CD4-positive, alpha-beta T cell treated with Interleukin-6 at 100 ng/mL for 8 hours (primary cell): ENCODE measurements at places on chromosomes 12 and 14.
A peak's percentile ranks its signal among the peaks of the same experiment; 100 is the strongest.

DNA sequence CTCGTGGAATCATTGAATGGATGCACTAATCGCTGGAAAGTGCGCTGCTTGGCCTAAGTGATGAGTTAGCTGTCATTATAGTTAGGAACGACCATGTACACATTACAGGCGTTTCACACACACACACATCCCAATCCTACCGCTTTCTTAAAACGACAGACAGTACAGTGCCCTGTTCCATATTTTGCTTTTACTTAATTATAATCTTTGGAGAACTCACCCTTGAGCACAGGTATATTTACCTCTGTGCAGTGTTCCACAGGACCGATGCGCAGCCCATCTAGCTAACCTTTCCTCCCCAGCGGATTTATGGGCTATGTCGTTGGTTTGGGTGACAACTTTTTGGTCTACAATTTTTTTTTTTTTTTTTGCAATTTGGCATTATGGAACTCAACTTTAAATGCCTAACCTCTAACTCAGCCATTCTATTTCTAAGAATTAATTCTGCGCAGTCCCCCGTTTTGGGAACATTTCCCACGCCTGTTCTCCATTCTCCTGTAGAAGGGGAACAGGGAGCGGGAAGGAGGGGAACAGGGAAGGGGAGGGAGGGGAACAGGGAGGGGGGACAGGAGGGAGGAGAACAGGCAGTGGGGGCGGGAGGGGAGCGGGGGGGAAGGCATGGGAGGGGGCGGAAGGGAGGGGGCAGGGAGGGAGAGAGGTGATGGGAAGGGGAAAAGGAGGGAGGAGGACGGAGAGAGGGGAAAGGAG is 663 bp upstream of the ULK1 start:
- no peak for DNase-seq

DNA sequence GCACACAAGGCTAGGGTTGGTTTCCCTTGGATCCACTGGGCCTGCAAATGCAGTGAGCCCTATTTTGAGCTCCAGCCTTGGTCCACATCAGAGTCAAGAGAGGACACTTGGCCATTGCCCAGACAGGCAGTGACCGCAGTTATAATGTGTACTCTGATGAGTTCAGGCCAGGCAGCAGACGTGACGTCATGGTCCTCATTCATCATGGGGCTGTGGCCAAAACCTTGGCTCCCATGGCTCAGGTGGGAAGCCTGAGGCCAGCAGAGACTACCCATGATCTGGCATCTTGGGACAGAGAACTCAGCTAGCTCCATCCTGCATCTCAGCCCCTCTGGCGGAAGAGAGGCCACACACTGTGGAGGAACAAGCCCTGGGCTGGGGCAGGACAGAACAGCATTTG is 16.4 kb downstream of the TMEM63C start:
- no peak for DNase-seq

GRCh38 chr12:26809611-26810285 is 23.2 kb downstream of the ITPR2 start:
- no peak for DNase-seq

- DNase-seq, result no peak
These were observed 15.1 kb downstream of the NDUFA9 start for GRCh38 chr12:4663971-4664505.

DNA sequence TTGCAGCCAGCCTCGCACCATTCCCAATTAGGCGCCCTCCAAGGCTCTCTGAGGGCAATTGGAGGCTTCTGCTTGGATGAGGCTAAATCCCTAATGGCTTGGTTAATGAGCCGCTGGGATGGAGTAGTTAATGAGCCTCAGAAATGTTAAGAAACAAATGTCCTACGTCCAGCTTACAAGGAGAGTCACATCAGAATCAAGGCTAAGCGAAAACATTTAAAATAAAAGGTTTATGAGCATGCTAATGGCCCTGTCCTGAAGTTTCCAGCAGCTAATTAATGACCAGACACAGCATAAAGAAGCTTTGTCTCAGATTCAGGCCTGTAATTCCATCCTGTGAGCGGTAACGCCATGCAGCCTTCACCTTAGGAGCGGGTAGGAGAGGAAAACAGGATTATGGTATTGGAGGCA is 200.7 kb upstream of the BCL2L14 start:
- no peak for DNase-seq

DNA sequence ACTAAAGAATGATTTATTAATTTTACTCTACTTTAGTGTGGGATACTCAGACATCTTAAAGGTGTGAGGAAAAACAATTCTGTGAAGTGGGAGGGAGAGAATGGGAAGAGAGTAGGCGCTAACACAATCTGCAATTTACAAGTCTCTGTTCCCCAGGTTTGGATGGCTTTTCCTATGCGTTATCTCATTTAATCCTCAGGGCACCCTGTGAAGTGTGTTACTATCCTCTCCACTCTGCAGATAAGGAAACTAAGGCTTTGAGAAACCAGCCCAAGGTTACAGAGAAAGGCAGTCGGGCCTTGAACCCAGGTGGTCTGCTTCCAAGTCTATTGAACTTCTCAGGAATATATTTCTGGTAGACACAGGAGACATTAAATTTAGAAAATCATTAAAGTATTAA is 36.2 kb upstream of the TUBA1C start:
- no peak for DNase-seq

DNA sequence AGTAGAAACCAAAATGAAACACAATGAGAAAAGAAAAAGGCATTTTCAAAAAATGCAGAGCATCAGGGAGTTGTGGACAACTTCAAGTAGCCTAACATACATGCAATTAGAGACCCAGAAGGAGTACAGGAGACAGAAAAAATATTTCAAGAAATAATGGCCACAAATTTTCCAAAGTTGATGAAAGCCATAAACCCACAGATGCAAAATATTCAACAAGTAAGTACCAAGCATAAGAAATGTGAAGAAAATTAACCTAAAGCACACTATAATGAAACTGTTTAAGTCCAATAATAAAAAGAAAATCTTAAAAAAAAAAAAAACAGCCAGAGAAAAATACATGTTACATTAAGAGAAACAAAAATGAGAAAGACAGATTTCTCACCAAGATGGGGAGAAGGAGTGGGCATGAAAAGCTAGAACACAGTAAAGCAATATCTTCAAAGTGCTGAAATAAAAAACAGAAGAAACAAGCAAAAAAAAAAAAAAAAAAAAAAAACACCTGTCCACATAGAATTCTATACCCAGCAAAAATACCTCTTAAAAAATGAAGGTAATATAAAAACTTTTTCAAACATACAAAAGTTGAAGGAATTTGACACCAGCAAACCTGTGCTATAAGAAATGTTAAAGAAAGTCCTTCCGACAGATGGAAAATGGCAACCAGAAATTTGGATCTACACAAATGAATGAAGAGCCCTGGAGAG is 77.1 kb downstream of the PRKAB1 start:
- no peak for DNase-seq

GRCh38 chr14:56731187-56731586 is 79.1 kb downstream of the OTX2 start:
- no peak for DNase-seq

GRCh38 chr12:26239122-26239851 is 43.9 kb downstream of the SSPN start:
- no peak for DNase-seq

DNA sequence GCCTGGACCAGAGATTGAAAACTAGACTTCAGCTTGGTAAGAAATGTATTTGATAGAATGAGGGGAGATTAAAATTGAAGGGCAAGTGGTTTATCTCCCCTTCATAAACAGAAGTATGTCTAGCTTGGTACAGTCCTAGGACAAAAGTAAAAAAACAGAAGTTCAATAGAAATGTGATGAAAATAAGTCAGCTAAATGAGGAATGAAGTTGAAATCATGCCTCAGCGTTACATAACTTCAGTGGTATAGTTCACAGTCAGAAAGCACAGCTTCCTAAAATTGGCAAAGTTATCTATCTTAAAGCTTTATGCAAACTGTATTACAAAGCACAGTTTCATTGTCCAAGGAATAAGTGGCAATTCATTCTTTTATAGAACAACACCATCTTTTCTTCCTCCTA is 90.2 kb upstream of the SYT10 start:
- DNase-seq, result no peak

DNA sequence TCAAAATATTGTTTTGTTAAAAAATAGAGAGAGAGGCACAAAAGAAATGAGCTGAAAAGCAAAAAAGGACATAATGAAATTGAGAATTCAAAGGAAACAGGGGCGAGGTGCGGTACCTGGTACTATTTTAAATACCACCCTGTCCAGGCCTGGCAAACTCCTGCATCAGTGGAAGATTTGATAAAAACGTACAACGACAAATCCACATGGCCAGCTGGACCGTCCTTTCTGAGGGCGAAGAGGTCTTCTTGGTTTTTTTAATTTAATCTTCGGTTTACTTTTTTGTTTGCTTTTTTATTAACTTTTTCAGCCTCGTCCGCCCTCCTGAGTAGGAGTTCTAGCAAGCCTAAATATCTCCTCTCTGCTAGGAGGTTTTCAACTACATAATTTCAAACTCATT is 11.9 kb downstream of the BCL11B start:
- DNase-seq, result no peak

- no peak for DNase-seq
These were observed 77.5 kb downstream of the PHLDA1 start for GRCh38 chr12:75954041-75954440.

DNA sequence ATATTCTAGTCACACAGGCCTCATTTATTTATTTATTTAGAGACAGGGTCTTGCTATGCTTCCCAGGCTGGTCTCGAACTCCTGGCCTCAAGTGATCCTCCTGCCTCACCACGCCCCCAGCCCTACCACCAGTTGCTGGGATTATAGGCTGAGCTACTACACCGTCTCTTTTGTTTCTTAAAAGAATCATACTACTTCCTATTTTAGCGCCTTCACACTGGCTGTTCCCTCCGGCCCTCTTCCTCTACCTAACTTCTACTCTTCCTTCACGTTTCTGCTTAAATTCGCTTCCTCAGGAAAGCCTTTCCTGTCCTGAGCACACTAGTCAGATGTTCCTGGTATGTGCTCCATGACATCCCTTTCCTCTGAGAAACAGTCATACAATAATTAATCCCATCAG is 6.4 kb upstream of the MRPL42 start:
- no peak for DNase-seq

DNA sequence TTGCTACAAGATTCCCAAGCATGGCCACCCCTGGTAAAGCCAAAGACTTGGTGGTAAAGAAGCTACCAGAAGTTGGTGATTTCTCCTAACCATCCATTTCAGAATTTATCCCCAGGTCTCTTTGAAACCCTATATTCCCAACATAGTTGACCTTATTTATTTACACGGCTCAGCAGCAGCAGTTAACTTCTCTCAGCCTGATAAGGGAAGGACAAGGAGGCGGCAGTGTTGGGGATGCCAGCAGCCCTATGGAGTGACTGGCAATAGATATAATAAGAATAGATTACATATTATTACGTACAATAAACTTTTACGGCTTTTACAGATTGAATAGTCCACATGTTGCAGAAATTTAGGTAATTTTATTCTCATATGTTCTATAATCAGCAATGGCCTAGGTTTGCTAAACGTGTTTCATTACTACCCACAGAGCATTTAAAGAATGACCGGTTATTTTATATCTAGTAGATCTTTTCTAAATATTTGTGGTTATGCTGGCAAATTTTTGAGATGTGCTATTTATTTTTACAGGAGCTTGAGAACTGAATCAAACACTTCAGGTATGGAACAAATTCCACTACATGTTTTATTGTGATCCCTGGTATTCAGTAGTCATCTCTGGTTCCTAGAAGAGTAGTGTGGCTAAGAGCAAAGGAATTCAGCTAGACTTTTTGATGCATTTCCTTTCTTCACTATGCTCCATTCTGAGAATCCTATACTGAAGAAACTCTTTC is 19.8 kb upstream of the PALS1 start:
- DNase-seq, result no peak

DNA sequence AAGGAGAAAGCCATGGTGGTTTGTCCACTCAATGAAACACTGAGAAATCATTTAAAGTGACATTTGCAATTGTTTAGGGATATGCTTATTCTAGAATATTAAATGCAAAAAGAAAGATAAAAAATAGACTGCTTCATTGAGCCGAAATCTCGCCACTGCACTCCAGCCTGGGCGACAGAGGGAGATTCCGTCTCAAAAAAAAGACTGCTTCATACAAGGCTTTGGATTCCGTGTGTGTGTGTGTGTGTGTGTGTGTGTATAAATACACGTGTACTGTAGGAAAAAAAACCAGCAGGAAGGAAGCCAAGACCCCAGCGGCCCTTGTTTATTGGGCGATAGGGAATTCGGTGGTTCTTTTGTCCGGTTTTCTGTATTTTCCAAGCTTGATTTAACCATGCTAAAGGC is 3.2 kb upstream of the ZNF839 start:
- peak; percentile 21 for DNase-seq

GRCh38 chr12:76948879-76949278 is 70.1 kb upstream of the CSRP2 start:
- no peak for DNase-seq
